ENCODE measurements at places on chromosomes 3 and 15.

DNA sequence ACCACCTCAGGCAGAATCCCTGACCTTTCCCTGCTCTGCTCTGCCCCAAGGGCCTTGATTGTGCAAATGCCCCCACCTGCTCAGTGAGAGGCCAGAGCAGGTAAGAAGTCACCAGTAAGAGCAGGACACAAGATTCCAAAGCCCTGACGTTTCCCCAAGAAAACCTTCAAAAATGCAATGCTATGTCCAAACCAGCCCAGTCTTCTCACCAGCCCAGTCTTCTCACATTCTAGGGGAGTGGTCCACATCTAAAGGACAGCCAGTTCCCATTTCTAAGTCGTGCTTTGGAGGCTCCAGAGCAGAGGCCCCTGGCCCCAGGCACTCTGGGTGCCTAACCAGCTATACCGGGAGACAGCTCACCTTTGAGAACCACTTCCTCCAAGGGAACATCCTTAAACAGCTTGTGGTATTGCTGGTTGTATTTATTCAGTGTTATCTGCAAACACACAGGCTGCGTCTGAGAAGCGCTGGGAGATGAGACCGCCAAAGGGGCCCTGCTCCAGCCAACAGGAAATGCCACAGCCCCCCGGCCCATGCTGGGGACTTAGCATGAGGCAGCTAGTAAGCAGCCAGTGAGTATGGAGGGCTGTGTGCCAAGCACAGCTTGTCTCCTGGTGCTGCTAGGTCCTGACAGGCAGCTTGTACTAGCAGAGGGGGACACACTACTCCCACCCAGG is 29.3 kb downstream of the GRAMD2A start:
- DNase-seq: peak; percentile 54

DNA sequence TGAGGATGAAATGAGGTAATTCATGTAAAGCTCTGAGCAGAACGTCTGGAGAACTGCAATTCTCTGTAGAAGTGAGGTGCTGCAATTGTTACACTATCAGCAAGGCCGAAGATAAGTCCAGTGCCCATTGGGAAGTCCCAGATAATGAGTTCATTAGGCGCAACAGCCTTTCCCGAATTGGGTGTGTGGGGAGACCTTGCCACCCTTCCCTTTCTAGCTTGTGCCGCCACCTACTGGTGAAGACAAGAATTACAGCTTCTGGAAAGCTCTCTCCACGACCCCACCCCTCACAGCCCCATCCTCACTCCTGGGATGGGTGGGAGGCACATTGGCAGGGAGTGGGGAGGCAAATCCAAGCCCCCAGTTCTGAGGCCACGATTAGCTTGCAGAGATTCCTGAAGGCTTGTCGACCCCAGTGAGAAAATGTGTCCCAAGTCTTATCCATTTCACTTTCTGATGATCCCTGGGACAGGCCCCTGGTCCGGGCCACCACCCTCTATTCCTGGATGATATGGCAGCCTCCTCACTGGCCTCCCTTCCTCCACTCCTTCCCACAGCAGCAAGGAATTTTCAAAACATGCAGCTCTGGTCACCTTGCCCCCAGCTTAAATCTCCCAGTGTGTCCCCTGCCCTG is 36.4 kb downstream of the FAM3D start:
- peak; percentile 24 for DNase-seq

DNA sequence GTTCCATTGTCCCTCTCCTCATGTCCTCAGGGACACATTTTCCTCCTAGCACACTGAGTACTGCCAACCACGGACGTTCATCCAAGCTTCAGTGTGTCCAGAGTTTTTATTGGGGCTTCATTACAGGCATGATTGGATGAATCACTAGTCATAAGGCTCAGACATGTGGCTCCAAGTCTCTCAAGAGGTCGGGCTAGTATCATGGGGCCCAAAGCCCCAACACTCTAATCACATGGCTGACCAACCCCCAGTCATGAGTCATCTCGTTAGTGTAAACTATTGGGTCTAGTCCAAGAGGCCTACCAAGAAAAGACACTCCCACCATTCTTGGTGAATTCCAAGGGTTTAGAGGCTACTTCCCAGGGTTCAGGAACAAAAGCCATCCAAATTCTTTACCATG is 4.4 kb downstream of the TERC start:
- no peak for DNase-seq

DNA sequence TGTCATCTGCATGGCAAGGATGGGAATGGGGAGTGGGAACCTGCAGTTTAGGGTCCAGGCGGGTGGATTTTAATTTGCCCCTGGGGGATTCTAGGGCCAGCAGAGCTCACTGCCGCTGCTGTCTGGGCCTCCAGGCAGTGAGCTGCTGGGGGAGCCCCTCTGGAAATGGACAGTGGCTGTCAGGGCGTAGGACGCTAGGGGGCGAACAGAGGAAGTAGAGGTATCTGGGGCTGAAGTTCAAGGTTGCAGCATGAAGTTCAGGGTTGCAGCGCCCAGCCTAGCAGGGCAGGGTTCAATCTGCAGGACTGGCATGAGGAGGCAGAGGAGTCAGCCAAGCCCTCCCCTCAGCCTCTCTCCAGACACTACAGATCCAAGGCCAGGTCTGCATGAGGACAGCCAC is 49.5 kb downstream of the APBA2 start:
- no peak for DNase-seq

DNA sequence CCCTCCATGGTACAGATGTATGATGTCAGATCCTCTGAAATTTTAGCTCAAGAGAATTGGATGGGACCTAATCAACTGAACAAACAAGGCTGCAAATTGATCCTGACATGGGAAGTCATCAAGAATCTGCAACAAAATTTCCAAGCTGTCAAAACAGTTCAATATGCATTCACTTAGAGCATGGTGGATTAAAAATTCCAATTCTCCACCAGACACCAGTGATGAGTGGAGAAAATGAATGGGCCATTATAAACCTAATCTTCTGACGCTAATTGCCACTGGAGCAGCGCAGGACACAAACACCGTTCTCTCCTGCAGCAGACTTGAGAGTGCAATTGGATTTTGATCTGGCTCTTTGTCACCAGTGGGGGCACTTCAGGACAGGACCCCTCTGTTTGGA is 94.2 kb downstream of the MINAR1 start:
- no peak for DNase-seq

DNA sequence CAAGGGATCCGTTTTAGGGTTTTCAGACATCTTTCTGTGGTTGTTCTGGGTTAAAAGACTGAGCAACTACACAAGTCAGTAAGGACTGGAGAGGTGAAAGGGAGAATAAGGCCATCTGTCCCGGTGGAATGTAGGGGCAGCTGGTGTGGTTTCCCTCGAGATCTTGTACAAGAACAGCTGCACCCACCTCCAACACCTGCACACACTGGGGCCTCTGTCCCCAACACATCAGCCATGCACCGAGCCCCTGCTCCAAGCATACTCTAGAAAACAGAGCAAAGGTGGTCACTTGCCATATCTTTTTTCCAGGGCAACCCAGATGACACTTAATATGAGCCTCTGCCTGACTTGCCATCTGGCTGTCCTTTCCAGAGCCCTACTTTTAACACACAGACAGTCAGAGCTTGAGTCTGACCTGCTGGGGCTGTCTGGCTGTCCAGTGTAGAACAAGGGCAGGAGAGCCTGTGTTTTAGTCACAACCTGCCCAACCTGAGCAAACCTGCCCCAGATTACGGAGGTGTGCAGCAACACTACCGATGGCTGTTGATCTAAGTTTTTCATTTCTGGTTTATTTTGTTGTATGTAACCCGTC is 12.2 kb downstream of the MAN2A2 start:
- no peak for DNase-seq

DNA sequence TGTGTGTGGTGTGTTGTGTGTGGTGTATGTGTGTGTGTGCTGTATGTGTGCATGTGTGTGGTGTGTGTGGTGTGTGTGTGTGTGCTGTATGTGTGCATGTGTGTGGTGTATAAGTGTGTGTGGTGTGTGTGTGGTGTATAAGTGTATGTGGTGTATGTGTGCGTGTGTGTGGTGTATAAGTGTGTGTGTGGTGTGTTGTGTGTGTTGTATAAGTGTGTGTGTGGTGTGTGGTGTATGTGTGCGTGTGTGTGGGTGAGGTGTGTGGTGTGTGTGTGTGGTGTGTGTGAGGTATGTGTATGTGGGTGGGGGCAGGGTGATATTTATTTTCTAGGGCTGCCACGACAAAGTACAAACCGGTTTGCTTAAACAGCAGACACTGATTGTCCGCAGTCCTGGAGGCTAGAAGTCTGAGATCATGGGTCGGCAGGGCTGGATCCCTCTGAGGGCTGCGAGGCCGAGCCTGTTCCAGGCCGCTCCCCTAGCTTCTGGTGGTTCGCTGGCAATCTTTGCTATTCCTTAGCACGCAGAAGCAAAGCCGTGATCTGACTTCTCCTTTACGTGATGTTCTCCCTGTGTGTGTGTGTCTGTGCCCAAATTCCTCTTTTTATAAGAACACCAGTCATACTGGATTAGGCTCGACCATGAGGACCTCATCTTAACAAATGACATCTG is 160.2 kb downstream of the XXYLT1 start:
- DNase-seq: peak; percentile 81

- no peak for DNase-seq
Observed at GRCh38 chr15:74376226-74376625, 8.8 kb upstream of the CYP11A1 start.

GRCh38 chr3:65039754-65040210 is 352.0 kb upstream of the ADAMTS9 start:
- no peak for DNase-seq

Measured in GDM1 (cell line).